ENCODE measurements at places on chromosomes 5 and 9.
A peak's percentile ranks its signal among the peaks of the same experiment; 100 is the strongest.

DNA sequence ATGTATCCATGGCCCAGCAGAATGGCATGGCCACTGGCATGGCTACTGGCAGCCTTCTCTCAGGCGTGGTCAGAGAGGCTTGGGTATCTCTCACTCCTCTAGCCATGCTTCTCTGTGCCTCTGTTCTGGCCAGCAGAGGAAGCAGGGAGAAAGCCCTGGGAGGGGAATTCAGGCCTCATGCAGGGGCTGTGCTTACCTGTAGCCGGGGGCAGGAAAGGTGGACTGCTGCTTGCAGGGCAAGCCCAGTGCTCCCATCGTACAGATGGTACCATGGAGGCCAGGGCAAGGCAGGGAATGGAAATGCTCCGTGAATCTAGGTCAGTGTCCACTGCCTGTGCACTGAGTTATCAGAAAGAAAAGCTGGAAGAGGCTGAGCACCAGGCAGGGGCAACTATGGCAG, 2.7 kb downstream of the OR13J1 start:
- DNase-seq, result peak; percentile 52

DNA sequence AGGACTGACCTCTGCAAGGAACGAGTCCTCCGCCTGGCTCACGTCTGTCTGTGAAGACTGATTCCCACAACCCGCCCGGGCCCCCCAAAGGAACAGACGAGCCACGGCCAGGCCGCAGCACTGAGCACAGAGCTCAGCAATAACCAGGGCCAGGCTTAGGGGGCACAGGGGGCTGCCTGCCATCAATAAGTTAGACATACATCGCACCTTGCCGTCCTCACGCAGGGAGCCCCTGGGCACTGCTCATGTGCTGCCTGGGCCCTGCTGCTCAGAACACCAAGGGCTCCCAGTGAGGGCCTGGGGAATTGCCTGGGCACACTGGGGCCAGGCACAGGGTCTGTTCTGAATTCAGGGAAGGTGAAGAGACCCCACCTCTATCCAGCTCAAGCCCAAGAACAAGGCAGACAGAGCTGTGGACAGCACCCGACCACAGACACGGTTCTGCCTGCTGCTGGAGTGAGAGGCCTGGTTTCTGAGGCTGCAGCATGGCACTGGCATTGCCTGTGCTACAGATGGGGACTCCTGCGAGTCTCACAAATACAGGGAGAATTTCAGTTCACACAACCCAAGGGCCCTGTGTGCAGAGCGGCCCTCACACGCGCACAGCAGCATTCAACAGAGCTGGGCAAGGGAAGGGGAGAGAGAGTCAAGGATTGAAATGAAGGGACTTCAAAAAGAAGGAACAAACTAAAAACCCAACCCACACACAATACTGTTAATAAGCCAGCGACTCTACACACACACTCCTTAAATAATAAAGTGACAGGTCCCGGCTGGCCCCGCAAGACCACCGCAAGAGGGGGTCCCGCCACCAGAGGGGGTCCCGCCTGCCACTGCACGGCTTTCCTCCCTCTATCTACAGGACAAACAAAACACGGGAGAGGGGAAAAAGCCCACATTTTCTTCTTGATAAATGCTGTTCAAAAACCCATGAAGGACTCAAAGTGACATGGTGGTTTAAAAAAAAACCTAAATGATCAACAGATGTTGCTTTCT, 32.0 kb downstream of the PRRT1B start:
- DNase-seq, result no peak

DNA sequence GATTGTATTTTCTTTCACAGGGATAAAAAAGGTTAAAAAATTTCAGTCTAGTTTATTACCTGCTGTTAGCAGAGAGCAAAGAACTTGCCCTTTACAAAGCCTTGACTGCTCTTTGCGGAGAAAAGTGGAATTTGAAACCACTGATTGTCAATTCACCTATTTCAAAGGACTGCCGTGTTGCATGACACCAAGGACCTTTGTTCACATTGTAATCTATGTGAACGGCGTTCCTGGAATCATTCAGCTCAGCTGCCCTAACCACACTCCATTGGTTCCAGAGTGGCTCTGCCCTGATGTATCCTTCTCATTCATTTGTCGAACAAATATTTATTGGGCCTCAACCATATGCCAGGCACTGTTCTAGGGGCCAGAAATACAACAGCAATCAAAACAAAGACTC, 377.5 kb upstream of the RFX3 start:
- no peak for DNase-seq

DNA sequence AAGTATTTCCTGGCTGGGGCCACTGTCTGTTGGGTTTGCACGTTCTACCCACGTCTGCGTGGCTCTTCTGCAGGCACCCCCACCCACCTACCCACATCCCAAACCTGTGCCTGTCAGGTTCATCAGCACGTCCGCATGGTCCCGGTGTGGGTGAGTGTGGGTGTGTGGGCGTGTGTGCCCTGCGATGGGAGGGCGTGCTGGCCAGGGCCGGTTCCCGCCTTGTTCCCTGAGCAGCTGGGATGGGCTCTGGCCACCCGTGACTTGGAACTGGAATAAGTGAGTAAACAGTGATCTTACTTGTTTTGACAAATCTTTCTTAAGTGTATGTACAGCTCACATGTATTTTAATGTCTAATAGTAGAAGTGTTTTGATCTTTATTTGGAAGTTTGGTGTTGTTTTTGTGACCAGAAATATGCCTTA, 20.4 kb downstream of the ERGIC1 start:
- DNase-seq, result no peak

DNA sequence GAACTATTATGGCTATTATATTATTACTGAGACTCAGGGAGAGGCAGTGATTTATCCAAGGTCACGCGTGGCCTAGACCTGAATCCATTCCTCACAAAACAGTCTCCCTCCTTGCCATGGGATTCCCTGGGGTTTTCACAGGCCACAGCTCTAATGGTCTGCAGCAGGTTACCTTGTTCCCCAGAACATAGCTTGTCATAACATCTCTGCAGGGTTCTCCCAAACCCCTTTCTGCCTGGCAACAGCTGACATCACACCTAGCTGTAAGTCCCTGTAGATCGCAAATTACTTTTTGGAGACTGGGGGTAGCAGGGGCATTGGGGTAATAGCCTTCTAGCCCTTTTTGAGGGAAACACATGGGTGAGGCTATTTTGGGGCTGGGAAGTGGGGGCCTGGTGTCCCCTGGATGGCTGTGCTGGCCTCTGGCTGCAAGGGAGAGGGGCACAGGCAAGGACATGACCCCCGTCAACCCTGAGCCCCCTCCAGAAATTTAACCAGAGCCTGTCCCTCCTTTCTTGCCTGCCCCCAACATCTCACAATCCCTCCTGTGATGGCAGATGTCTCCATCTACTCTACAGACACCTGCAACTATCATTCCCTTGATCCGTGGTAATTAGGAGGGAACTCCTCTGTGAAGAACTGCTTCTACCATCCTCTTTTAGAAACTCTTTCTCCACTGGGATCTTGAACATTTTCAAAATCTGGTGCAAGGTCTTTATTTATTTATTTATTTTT, 1.3 kb downstream of the CD74 start:
- no peak for DNase-seq

- no peak for DNase-seq
Observed at GRCh38 chr9:112921549-112921948, 30.9 kb upstream of the SLC46A2 start.

GRCh38 chr5:156922207-156922792, 40.7 kb downstream of the TIMD4 start:
- no peak for DNase-seq

DNA sequence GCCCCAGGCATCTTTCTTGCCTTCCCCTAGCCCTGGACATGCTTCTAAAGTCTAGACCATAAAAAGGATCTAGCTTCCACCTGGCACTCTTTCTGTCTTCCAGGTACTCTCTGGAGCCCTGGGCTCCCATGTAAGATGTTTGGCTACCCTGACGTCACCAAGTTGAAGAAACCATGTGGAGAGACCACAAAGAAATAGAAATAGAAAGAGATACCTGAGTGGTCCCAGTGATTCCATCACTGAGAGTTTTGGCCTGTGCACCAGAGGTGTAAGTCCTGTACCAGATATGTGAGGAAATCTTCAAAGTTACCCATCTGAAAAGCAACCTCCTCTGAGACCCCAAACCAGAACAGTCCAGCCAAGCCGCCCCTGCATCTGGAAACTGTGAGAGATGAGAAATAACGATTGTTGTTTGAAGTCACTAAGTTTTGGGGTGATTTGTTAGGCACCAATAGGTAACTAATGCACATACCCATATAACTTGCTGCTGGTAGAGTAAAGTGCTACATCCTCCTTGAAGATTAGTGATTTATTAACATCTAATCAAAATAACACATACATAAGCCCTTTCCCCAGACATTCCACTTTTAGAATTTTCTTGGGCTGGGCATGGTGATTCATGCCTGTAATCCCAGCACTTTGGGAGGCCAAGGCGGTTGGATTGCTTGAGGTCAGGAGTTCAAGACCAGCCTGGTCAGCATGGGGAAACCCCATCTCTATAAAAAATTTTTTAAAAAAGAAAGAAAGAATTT, 85.7 kb upstream of the LHFPL2 start:
- no peak for DNase-seq

- no peak for DNase-seq
Observed at GRCh38 chr9:135502168-135502872, 1.8 kb downstream of the MRPS2 start.

DNA sequence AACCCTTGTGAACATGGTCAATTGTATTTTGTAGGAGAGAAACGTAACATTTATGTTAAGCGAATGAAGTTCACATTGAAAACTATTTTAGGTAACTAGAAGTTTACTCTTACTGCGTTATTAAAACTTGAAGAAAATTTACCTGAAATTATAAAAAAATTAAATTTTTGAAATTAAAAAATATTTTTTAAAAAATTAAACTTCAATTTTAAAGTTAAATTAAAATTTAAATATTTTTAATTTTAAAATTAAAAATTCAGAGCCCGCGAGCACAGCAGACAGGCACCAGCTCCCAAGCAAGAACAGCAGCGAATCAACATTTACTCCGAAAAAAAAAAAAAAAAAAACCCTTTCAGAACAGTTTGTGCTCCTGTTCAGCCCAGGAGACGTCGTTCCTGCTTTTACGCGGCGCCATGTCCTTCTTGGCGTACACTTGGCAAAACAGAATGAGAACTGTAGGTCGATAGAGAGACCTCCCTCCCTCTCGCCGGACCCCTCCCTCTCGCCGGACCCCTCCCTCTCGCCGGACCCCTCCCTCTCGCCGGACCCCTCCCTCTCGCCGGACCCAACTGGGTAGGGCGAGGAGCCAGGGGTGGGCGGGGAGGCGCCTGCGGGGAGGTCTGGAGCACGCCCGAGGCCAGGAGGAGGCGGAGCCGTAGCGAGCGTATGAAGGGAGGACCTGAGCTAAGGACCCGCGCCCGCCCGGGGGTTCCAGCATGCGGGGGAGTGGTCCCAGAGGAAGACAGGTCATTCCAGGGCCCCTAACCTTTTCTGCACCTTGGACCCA, 235.8 kb downstream of the ROR2 start:
- no peak for DNase-seq

DNA sequence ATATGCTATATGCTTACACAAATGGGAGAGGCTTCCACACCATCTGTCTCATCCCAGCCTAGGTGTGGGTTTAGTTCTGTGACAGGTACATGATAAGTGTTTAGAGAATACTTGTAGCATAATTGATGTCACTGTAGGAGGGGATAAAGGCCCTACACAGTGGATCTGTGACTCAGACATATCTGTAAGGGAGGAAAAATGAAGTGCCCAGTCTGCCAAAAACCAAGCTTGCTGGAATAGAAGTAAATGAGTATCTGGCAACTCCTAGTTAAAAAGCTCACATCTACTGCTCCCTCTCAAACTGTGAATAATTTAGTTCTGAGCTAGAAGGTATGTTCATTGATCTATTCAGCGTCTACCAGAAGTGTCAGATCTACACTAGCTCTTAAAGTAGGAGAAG, 38.9 kb upstream of the FAM174A start:
- DNase-seq, result no peak

- no peak for DNase-seq
Observed at GRCh38 chr5:66002415-66002814, 76.0 kb downstream of the ERBIN start.

- DNase-seq, result peak; percentile 56
Observed at GRCh38 chr5:2903451-2904395, 152.2 kb upstream of the IRX2 start.

DNA sequence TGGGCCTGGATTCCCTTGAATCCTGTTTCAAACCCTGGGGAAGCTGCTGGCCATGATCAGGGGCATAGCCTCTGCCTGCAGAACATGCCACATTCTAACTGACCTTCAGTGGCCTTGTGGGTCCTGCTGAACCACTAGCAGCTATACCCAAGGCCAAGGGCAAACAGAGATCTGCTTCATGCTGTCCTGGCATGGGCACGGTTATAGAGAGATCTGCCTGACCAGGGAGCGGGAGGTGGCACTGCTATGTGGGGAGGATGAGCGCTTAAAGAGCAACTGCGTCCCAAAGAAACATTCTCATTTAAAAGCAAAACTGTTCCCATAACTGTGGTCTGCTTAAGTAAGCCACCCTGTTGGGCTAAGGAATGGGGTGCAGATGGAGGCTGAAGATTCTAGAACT, 36.5 kb upstream of the SYNPO start:
- DNase-seq, result no peak

- DNase-seq, result no peak
Observed at GRCh38 chr5:120096413-120096812, 367.7 kb upstream of the PRR16 start.

DNA sequence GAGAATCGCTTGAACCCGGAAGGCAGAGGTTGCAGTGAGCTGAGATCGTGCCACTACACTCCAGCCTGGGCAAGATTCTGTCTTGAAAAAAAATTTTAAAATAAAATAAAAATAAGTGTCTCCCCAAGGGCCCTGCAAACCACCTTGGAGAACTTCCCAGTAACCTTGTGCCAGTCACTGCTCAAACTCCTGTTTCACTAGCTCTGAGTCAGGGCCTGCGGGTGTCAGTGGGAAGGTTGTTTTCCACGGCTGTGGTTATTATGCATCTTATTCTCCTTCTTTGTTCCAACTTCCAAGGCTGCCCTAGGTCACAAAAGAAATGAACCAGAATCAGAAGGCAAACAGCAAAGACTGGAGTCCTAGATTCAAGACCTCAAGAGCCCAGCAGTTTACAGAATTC, 246.7 kb downstream of the ADAMTSL1 start:
- no peak for DNase-seq

DNA sequence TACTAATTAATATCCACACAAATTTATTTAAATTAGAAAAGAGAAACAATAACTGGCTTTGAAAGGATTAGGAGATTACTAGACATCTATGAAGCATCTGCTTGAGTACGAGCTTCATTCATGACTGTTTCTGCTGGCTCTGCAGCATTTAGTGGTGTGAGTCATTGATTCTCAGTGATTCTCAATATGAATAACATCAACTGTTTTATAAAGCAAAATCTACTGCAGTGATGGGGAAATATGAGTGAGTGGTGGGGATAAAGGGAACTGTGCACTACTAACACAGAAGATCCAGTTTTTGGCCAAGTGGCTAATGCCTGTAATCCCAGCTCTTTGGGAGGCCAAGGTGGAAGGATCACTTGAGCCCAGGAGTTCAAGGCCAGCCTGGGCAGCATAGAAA, 8.4 kb downstream of the FNBP1 start:
- DNase-seq, result no peak

- no peak for DNase-seq
Observed at GRCh38 chr9:89475891-89476440, 21.9 kb downstream of the SEMA4D start.

Measured in type B pancreatic cell (in vitro differentiated cells).